ENCODE measurements at places on chromosomes 7 and 10.

DNA sequence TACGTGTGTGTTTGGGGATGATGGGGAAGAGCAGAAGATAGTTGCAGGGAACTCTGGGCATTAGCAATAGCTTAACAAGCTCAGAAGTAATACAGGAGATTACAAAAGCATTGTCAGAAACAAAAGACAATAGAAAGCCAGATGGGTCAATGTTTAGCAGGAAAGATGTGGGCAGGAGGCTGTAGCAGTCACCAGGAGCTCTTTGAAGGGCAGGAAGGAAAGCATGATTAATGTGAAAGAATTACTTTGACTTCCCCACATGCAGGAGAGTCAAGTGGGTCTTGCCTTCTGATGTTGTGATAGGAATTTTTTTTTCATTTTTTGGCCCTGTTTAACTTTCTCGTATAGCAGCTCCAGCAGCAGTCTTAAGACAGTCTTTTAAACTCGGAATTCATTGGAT, 6.0 kb upstream of the SMNDC1 start:
- DNase-seq, result no peak

- no peak for DNase-seq
Measured at GRCh38 chr10:50362547-50363125, 111.3 kb upstream of the ASAH2 start.

DNA sequence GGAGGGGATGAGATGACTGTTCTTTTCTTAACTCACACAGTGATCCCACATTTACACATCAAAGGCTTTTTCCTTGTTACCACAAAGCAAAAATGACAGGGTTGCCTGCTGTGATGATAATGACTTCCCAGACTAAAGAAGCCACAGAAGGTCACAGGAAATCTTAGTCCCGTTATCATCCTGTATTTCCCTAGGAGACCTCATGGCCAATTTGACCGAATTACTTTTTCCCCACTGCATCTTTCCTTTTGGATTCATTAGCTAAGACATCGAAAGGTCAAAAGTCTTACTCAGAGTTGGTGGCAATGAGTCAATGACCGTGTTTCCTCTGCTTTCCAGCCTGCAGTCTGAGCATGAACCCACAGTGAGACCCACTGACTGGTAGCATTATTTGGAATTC, 130.1 kb upstream of the INHBA start:
- DNase-seq, result no peak

GRCh38 chr7:63113713-63114285, 884.9 kb upstream of the ZNF722 start:
- no peak for DNase-seq

- DNase-seq, result no peak
Measured at GRCh38 chr7:140209866-140210609, 33.3 kb upstream of the KDM7A start.

- DNase-seq, result no peak
Measured at GRCh38 chr7:66556549-66557213, 72.0 kb upstream of the KCTD7 start.

- DNase-seq, result no peak
Measured at GRCh38 chr7:46028246-46028645, 107.2 kb upstream of the IGFBP3 start.

- DNase-seq, result no peak
Measured at GRCh38 chr10:132407243-132407746, 10.3 kb downstream of the PWWP2B start.

GRCh38 chr7:5354460-5355232, 69.0 kb downstream of the TNRC18 start:
- no peak for DNase-seq

DNA sequence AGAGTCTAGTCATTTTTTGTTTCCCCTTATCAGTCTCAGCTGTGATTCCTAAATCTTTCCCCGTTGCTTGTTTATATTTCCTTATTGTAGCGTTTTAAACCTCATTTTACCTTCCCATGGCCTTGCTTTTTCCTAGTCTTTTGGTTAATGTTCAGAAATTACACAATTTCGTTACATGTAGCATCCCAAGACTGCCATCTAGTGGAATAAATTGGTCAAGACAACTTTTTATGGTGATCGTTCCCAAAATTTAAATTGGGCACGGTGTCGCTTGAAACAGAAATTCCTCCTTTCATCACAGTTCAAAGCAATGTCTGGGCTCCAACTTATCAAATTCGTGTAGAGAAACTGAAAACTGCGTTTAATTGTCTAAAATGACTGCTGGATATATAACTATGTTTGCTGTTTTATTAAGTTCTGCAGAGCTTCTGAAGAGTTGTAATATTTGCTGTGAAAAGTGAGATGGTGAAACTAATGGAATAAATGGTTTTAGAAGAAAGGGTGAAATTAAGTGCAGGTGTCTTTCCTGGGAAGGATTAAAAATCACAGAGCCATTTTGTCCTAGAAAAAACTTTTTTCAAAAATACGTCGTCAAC, 370.2 kb downstream of the PHF14 start:
- DNase-seq, result peak; percentile 33

DNA sequence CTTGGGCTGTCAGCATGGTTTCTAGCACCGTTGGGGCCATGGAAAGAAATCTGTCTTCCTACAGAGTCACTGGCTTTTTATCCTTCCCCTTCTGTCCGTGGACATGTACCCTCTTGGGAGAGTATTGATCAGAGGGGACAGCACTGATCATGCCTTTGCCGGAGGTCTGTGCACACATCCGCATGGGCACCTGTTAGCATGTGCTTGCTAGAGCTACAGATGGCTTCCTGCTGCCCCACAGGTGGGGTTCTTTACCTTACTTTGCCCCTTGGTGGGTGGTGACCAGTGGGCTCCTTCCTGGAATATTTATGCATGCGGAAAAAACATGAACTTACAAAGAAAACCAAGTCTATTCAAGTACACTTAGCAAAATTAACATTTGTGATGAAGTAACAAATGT, 24.9 kb downstream of the RPS24 start:
- no peak for DNase-seq

DNA sequence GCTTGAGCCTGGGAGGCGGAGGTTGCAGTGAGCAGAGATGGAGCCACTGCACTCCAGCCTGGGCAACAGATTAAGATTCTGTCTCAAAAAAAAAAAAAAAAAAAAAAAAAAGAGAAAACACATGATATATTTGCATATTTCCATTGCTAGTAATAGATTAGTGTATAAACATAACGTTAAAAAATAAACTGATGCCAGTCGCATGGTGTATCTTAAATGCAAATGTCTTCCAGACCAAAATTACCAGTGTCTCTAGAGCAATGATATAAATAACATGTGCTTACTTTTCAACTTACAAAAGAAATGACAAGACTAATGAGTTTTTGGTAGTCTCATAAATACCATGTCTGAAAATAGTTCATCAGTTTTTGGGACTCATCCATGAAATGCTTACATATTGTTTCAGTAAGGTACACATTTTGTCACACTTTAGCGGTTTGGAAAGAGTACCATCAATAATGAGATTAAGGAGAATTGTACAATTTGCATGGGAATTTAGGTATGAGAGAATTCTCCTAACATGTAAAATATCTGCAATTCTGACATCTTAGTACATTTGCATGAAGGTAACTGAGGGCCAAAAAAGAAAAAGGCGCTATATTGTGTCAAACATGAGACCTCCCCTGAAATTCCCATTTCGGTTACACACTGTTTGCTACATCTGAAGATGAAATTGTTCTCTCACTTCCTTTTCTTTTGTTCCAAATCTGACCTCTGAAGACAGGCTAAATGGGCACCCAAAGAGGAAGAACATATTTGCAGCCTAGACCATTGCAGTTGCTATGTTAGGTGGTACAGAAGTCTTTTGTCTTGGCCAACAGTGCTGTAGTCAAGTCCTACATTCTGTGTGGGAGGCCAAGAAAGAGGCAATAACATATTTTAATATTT, 51.5 kb upstream of the PIP4K2A start:
- no peak for DNase-seq
